ENCODE measurements at places on chromosomes 7 and 10. TPM values are rescaled to one million over a fixed set of nuclear protein-coding genes. Genes with fewer than 3 reads are reported as not detected.

GRCh38 chr7:111067251-111067650 is 23.7 kb upstream of the LRRN3 start:
- no peak for DNase-seq

DNA sequence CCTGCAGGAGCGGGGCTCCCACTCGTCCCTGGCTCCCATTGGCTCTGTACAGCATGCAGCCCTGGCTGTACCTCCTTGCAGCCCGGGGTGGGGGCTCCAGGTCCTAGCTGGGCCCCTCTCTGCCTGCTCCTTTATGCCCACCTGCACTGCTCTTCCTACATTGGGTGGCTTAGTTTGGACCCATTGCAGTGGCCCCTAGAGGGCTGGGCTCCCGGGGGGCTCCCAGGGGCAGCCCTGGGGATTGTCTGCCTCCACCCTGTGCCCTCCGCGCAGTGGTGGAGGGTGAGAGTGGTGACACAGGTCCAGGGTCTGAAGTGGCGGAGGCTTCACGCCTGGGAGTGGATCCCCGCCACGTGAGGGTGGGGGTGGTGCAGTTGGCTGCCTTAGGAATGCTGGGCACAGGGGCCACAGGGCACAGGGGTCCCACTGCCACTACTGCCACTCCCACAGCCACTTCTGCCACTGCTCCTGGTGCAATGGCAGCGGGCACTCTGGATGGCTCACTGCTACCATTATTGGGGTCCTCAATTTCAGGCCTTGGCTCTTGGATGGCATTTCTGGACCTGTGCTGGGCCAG is 177.1 kb downstream of the ARL4A start:
- no peak for DNase-seq

ANKRD2 gene
- polyA plus RNA-seq = 0.44 TPM

- DNase-seq = no peak
These were observed 435.9 kb upstream of the AUTS2 start for GRCh38 chr7:69162326-69162725.

FUOM gene
- 12.9 TPM for polyA plus RNA-seq

DNA sequence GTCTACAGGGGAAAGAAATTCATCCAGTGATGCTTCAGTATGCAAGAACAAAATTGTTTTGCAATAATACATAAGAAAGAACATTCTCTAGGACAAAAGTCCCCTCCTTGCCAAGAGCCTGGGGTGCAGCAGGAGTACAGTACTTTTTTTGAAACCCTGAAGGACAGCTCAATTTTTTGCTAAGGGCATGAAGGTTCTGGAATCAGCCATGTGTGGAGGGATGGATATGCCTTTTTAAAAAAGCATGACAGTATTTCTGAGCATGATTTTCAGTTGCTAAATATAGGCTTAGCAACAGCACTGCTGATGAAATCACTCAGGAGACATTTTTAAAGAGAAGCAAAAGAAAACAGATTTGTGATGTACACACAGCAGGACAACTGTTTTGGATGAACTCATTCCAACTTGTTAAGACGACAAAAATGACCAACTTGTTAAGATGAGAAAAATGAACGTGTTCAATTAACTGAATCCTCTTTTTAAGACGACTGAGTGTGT is 39.3 kb downstream of the HBP1 start:
- DNase-seq = no peak

All from left renal pelvis (tissue), 4 donors.